ENCODE measurements at places on chromosomes 11 and 22.
A peak's percentile ranks its signal among the peaks of the same experiment; 100 is the strongest.

DNA sequence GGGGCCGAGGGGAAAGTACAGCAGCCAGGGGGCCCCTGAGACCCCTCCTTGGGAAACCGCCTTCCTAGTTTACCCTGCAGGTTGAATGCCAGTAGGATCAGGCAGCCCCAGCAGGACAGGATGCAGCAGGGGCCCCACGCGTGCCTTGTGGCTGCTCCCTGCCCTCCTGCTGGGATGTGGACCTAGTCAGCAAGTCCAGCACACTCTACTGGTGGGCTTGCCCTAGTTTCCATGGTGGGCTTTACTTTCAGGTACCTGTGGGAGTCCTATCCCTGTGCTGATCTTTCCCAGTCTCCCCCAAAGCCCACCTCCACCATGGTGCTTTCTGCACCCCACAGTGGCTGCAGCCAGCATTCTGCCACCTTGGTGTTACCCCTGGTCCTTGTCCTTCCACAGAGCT, 22.2 kb downstream of the SHISA8 start:
- no peaks in the 10 kb centered on the region for H3K27me3 ChIP-seq
- no peak overlapping the region for H3K4me3 ChIP-seq
- DNase-seq: no peak
- H3K36me3 ChIP-seq: peaks cover 70% of the 10 kb centered on the region

- no peak for DNase-seq
- H3K27ac ChIP-seq: no peak overlapping the region
- no peaks in the 10 kb centered on the region for H3K27me3 ChIP-seq
- H3K36me3 ChIP-seq: no peaks in the 10 kb centered on the region
- no peaks in the 10 kb centered on the region for H3K4me1 ChIP-seq
These were observed 239.6 kb upstream of the MPPED2 start for GRCh38 chr11:30825723-30826122.

GRCh38 chr22:17980638-17981051, 43.7 kb downstream of the MICAL3 start:
- peaks cover 16% of the 10 kb centered on the region for H3K4me1 ChIP-seq
- peak overlapping the region; percentile 34 for H3K4me3 ChIP-seq

- H3K27ac ChIP-seq: no peak overlapping the region
- no peak for DNase-seq
- H3K4me1 ChIP-seq: no peaks in the 10 kb centered on the region
- no peaks in the 10 kb centered on the region for H3K36me3 ChIP-seq
These were observed 235.8 kb upstream of the CCDC90B start for GRCh38 chr11:83521647-83522596.

- no peak overlapping the region for H3K4me3 ChIP-seq
- peaks cover 29% of the 10 kb centered on the region for H3K4me1 ChIP-seq
- no peaks in the 10 kb centered on the region for H3K36me3 ChIP-seq
- no peak for DNase-seq
- no peaks in the 10 kb centered on the region for H3K27me3 ChIP-seq
- H3K27ac ChIP-seq: peak overlapping the region; percentile 8
These were observed 206.2 kb downstream of the MAML2 start for GRCh38 chr11:96136613-96137298.

DNA sequence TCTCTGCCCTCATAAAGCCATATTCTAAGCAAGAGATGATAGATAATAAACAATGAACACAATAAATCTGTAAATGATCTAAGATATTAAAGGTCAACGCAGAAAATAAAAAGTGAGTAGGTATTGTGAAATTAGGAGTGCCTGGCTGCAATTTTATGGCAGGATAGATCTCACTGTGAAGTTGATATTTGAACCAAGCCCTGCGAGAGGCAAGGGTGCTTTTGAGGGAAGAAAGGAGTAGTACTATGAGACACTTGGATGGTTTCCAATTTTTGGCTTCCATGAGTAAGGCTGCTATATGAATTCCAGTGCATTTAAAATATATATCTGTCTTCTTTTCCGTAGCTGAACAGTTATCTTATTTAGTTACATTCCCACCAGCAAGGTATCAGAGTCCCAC, 720.0 kb upstream of the CNTN5 start:
- DNase-seq: no peak
- H3K4me1 ChIP-seq: no peaks in the 10 kb centered on the region
- H3K36me3 ChIP-seq: no peaks in the 10 kb centered on the region

- H3K4me1 ChIP-seq: no peaks in the 10 kb centered on the region
- DNase-seq: no peak
- H3K27ac ChIP-seq: no peak overlapping the region
- no peaks in the 10 kb centered on the region for H3K27me3 ChIP-seq
- H3K4me3 ChIP-seq: no peak overlapping the region
- H3K36me3 ChIP-seq: no peaks in the 10 kb centered on the region
These were observed 97.2 kb downstream of the GRIK4 start for GRCh38 chr11:120608760-120609211.

Data from effector memory CD4-positive, alpha-beta T cell (primary cell).